ENCODE measurements at places on chromosomes 6 and 20. TPM values are rescaled to one million over a fixed set of nuclear protein-coding genes. Genes with fewer than 3 reads are reported as not detected.

- no peak for DNase-seq
Measured at GRCh38 chr6:111672761-111673450, 67.2 kb upstream of the TRAF3IP2 start.

GRCh38 chr6:31462026-31462963 is 35.6 kb upstream of the MICB start:
- no peak for DNase-seq

GRCh38 chr6:144757299-144757698 is 472.2 kb downstream of the UTRN start:
- DNase-seq = no peak

Gene NAA20
- total RNA-seq = 42.3 TPM

Gene MOG
- not detected for total RNA-seq

Gene FOXF2
- total RNA-seq = 6.6 TPM

Data from urinary bladder (tissue), 4 donors.